ENCODE measurements at places on chromosomes 5 and 9.

- no peak for DNase-seq
Observed at GRCh38 chr5:151812757-151813309, 41.1 kb downstream of the G3BP1 start.

GRCh38 chr9:21104787-21105186, 27.0 kb upstream of the IFNB1 start:
- no peak for DNase-seq

DNA sequence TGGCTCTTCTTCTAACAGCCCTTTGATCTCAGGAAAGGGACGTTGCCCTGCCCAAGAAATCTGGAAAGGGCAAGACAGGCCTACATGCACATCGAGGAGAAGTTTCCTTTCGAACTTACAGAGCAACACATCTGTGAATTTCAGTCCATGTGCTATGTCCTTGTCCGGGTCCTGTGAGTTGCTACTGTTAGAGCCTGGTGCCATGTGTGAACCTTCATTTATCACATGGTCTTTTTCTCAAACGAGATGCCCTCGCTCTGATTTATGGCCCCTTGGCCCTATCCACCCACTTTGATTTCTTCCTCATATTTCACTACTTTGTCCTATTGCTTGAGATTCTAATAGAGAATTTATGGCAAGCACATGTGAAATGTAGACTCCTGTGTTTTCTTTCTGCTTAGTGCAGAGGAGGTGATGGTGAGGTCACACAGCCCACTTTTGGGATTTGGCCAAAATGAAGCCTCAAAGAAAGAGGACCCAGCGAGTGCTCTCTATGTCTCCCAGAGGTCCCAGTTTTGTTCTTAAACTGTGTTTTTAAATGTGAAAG, 153.1 kb downstream of the SNCAIP start:
- DNase-seq: no peak

DNA sequence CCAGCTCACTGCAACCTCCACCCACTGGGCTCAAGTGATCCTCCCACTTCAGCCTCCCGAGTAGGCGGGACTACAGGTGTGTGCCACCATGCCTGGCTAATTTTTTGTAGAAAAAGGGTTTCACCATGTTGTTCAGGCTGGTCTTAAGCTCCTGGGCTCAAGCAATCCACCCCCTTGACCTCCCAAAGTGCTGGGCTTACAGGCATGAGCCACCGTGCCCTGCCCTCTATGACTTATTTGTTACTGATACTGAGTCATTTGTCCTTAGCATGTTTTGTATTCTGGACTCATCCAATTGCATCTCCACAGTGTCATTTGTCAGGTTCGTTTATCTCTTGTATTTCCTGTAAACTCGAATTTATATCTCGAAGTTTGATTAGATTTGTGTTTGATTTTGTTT, 2.7 kb upstream of the ITK start:
- no peak for DNase-seq

DNA sequence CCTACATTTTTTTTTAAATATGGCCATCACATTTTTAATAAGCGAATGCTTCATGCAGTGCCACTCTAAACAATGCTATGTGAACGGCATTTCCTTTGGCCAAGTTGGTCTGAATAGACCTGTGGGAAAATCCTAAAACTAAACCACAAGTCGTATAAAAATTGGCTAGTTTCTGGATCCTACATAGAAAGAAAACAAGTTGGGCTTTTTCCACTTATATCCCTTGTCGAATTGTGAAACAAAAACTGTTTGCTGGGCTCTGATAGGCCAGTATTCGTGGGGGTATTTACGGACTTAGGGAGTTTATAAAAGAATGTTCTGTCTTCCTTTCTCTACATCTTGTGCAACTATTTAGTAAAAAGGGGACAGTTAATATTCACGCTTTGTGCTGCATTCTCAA, 153.1 kb upstream of the KLF9 start:
- DNase-seq: no peak

GRCh38 chr5:13957032-13957645, 12.7 kb upstream of the DNAH5 start:
- DNase-seq: no peak

Data from stimulated activated CD4-positive, alpha-beta T cell treated with anti-CD3 and anti-CD28 coated beads, Interleukin-1b, Interleukin-23, amount 100 ng/mL, for 1 hour (primary cell).